Activated naive CD4-positive, alpha-beta T cell treated with anti-CD3 and anti-CD28 coated beads, Interleukin-2, amount 10 ng/mL, durations not matched to agents 5 hours and 36 hours (primary cell): ENCODE measurements at places on chromosomes 3 and 15. TPM values are rescaled to one million over a fixed set of nuclear protein-coding genes. Genes with fewer than 3 reads are reported as not detected.

The CORO2B gene
- total RNA-seq: not detected

The SMC4 gene
- total RNA-seq: 197 TPM

The ETV5 gene
- 2.3 TPM for total RNA-seq

The ASB14 gene
- total RNA-seq: not detected

The MORC1 gene
- total RNA-seq: not detected
